ENCODE measurements at places on chromosomes 5 and 9.

DNA sequence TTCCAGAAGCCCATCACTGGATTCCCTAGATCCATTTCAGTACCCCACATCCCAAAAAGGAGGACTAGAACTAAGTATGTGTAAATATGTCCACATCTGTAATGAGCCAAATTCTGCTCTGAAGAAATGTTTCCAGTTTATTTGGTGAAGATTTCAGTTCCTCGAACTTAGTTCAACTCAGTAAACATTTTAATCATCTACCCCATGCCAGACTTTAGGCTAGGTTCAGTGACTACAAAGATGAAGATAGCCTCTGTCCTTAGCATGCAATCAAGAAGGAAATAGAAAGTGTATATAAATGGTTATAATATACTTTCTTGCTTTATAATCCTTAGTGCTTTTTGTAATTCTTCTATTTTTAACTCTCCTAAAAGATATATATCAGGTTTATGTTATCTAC lies 21.5 kb downstream of the RUSC2 start:
- no peak for DNase-seq

GRCh38 chr9:110537841-110538646 lies 41.5 kb downstream of the SVEP1 start:
- no peak for DNase-seq

DNA sequence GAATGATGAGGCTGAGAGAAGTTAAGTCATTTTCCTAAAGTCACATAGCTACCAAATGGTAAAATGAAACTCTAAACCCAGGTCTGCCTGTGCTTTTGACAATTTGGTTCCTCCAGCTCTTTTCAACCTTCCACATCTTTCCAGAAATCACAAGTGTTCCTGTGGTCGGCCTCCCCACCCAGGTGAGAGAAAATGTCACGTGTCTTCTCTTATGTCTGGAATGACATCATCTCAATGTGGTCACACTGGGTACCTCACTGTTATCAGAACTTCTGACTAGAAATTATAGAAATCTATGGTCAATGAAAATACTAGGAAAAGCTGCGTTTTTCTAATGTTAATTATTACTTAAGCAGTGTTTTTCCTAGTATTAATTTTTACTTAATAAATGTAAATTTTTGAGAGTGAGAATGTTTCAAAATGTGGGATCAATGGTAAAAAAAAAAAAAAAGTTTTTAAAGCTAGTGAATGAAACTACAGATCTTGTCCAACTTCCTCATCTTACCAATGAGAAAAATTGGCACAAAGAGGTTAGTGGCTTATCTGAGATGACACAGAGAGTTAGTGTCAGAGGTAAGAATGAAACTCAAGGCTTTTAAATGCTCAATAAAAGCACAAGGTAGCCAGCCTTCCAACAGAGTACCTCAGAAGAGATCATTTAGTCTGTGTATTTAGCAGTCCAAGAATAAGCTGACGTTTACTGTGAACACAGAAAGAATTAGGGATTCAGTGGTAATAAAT lies 228.7 kb upstream of the NR4A3 start:
- DNase-seq, result no peak

- DNase-seq, result no peak
Observed at GRCh38 chr9:99750526-99750925, 71.2 kb upstream of the NR4A3 start.

GRCh38 chr9:122036988-122037387 lies 56.1 kb downstream of the TTLL11 start:
- DNase-seq, result no peak

DNA sequence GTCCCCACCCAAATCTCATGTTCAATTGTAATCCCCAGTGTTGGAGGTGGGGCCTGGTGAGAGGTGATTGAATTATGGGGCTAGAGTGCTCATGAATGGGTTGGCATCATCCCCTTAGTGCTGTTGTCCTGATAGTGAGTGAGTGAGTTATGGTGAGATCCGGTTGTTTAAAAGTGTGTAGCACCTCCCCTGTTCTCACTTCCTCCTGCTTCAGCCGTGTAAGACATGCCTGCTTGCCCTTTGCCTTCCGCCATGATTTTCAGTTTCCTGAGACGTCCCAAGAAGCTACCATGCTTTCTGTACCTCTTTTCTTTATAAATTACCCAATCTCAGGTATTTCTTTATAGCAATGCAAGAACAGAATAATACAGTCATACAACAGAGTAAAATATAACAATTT lies 742 bp upstream of the LECT2 start:
- DNase-seq, result peak; percentile 24

- no peak for DNase-seq
Observed at GRCh38 chr5:102638912-102639652, 116.0 kb upstream of the PAM start.

- DNase-seq, result no peak
Observed at GRCh38 chr9:36923025-36923625, 110.9 kb downstream of the PAX5 start.

GRCh38 chr9:131178382-131178781 lies 53.0 kb downstream of the NUP214 start:
- DNase-seq, result no peak

GRCh38 chr9:96618209-96619123 lies 1.2 kb downstream of the CDC14B start:
- no peak for DNase-seq

DNA sequence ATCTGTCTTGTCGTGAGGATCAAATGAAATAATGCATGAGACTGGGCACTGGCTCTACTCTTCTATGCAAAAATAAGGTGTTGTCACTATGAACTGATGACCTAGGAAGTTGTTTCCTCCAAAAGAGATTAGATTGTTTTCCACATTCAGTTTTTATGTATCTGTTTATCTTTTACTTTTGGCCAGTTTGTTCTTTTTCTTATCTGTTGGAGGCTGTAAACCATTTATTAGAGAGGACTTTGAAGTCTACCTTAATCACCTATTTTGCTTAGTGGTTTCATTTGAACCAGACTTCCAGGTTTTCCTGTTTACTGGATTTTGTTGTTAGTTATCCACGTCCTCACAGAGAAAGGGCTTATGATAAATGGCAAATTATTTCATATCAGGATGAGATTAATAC lies 21.5 kb upstream of the GDA start:
- no peak for DNase-seq

GRCh38 chr9:92592946-92593861 lies 57.4 kb upstream of the ECM2 start:
- no peak for DNase-seq

GRCh38 chr9:899440-900184 lies 58.1 kb downstream of the DMRT1 start:
- DNase-seq, result peak; percentile 4

GRCh38 chr5:151451626-151452520 lies 4.5 kb downstream of the SLC36A1 start:
- peak; percentile 46 for DNase-seq

GRCh38 chr5:173932695-173933139 lies 44.6 kb downstream of the CPEB4 start:
- no peak for DNase-seq

DNA sequence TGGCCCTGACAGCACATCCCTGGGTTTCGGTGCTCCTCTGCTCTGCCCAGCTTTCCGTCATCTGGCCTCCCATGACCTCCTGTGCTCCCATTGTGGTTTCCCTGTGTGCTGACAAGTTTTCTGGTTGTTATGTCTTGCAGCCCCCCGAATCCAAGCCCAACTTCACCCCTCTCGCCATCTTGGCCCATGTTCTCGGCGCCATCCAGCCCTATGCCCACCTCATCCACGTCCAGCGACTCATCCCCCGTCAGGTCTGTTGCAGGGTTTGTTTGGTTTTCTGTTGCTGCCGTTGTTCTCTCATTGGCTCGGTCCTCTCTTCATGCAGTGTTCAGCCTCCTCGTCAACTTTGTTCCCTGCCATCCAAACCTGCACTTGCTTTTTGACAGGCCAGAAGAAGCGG lies 196.4 kb downstream of the NR3C1 start:
- DNase-seq, result no peak

DNA sequence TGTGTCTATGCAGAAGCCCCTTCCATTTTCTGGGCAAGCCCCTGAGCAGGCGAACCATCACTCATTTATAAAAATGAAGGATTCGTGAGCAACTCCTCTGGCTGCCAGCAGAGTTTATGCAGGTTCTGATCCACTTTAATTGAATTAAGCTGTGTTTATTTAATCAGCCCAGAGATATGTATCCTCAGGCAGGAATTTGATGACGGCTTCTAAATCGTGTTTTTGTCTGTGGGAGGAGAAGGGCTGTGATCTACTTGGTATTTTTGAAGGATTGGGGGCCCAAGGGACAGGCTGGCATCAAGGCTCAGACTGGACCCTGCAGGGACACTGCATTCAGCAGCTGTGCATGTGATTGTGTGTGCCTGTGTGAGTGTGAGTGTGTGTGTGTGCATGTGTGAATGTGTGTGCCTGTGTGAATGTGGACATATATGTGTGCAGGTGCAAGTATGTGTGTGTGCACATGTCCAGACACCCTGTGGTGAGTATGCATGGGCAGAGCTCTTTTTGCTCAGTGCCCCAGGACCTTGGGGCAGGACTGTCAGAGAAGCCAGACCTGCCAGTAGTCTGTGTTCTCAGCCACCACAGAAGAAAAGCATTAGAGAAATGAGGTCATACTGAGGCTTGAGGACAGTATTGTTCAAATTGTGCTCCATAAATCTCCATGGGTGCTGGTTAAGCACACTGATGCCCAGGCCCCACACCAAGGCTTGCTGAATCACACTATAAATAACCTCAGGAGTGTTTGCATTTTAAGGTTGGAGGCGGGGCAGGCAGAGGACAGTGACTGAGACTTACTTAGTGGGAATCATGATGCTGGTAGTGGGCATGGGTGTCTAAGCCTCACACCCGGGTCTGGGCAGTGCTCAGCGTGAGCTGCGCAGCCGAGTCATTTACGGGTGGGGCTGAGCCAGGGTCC lies 164.0 kb downstream of the CARTPT start:
- DNase-seq, result no peak

DNA sequence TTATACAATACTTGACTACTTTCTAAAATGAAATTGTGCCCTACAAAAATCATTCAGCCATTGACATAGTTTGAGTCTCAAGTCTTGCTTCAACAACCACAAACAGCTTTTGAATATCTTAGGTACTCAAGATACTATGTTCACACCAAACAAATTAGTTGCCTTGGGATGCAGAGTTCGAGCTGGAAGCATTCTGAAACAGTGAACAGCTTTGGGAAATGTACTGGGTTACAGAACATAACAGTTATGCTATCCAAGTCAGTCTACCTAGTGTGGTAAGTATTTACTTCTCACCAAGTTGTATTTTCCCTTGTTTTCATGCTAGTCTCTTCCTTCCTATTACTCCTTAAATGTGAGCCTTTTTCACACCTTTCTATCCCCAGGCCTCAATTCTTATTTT lies 143.2 kb downstream of the SSBP2 start:
- no peak for DNase-seq

- no peak for DNase-seq
Observed at GRCh38 chr9:129150672-129151211, 27.3 kb downstream of the IER5L start.

- DNase-seq, result no peak
Observed at GRCh38 chr5:88269222-88269771, 652 bp upstream of the TMEM161B start.

GRCh38 chr9:16121601-16122286 lies 568.9 kb downstream of the CCDC171 start:
- no peak for DNase-seq

- no peak for DNase-seq
Observed at GRCh38 chr5:131740477-131740876, 56.3 kb downstream of the FNIP1 start.

GRCh38 chr9:82745919-82746318 lies 317.0 kb downstream of the RASEF start:
- DNase-seq, result no peak

DNA sequence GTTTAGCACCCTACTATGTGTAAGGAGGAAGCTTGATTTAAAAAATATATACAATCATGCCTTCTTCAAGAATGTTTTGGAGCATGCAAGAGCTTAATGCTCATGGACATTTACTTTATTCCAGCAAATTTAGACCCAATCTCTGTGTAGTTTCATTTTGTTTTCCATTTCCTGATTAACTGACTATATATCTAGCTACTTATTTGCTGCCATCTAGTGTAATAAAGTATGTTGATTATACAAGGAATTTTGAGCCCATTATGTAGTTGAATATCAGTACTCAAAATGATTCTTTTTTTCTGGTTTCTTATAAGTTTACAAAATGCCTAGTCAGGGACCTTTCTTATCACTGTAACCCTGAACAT lies 100.0 kb upstream of the CCDC152 start:
- no peak for DNase-seq

DNA sequence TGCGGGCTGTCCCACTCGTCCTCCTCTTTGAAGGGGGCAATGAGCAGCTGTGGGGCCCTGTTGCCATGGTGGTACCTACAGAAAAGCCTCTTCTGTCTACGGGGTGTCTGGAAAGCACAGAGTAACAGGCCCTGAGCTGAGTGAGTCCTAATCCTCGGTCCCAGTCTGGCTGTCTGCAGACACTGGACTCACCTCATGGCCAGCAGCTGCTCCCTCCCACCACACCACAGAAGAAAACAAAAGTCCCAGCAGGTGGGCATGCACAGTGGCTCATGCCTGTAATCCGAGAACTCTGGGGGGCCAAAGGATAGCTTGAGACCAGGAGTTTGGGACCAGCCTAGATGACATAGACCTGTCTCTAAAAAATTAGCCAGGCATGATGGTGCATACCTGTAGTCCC lies 19.9 kb downstream of the P4HA2 start:
- DNase-seq, result no peak

GRCh38 chr5:1321576-1321975 lies 23.3 kb downstream of the CLPTM1L start:
- no peak for DNase-seq

DNA sequence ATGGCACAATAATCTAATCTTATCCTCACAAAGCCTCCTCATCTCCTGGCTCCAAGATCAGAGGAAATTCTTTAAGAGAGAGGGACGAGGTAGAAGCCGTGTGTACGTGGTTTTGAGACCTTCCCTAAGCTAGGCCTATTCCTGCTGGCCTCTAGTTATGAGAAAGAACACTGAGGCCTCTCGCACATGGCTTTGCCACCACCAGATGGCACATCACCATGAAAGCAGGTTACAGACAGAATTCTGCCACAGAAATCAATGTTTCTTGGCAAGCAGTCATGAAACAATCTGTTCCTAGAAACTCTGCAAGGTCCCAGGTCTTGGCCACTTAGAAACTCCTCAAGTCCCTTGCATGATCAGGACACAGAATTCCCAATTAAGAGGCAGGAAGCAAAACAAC lies 268.2 kb upstream of the TAS2R1 start:
- DNase-seq, result no peak

GRCh38 chr9:134902936-134903335 lies 14.8 kb downstream of the FCN1 start:
- DNase-seq, result no peak

DNA sequence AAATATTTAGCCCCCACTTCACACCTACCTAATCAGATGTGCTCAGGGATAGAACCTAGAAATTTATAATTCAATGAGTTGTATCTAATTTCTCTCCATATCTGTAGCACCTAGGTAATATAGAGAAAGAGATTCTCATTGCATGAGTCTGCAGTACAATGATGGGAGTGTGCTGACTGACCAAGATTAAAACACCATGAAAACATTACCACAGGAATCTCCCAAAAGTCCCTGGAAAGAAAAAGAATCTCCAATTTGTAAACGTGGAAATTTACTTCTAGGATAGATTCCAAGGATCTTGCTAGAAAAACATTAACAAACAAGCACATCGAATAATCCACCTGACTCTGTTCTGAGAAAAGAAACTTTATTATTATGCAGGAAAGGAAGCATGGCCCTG lies 45.0 kb upstream of the DMRTA1 start:
- no peak for DNase-seq

- no peak for DNase-seq
Observed at GRCh38 chr5:146072595-146072994, 32.8 kb downstream of the PLAC8L1 start.

Data from GM12864 (cell line).